ENCODE measurements at places on chromosomes 16 and 17.

DNA sequence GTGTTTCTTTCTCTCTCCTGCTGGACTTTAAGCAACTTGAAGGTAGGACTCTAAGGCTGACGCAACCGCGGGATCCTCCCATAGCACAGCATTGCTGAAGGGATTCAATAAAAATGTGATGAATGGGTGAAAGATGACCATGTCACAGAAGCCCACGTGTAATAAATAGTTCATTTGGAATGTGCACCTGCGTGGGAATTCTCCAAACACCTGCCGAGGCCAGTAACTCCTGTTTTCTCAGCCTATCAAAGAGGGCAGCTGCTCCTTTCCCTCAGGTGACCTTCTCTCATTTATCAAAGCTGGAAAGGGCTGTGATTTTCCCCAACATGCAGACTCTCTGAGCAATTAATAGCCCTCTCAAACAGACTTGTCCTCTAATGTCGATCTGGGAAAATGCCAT lies 235.7 kb downstream of the STX8 start:
- DNase-seq: no peak

DNA sequence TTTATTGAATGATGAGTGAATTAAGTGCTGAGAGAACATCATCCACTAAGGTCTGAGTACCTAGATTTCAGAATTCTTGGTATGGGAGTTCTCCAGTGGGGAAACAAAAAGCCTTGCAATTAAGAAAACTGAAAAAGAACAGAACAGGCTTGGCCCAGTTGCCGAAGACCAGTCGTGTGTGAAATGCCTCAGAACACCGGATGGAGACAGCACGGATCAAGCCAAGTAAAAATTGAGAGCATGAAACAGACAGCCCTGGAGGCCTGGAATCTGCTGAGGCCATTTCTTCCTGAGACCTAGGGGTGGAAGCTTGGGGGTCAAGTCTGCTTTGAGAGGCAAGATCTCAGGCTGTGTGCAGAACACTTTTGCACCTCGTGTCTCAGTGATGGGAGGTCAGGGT lies 43.3 kb downstream of the GRIN2A start:
- DNase-seq: no peak

DNA sequence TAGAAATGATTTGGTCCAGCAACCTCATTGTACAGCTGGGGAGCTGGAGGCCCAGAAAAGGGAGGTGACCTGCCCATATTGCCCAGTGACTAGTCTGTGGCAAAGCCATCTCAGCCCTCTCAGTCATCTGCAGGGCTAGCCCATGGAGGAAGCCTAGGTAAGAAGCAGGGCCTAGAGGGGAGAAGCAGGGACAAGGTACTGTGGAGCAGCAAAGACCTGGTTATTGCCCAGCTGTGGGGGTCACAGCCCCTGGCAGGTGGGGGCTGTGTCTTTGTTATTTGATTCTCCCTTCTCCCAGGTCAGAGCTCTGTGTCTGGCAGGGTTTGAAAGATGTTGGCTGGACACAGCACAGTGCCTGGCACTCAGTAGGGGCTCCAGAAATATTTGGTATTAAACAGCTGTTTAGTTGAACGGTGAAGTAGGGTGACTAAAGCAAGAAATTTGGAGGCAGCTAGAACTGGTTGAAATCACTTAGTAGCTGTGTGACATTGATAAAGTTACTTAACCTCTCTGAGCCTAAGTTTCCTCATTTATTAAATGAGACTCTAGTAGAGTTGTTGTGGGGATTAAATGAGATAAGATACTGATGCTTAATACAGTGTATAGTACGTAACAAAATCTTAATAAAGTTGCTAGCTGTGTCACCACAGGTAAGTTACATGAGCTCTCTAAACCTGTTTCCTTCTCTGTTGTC lies 17.3 kb downstream of the CCR7 start:
- no peak for DNase-seq

GRCh38 chr16:497258-497657 lies 30.3 kb upstream of the CAPN15 start:
- no peak for DNase-seq

DNA sequence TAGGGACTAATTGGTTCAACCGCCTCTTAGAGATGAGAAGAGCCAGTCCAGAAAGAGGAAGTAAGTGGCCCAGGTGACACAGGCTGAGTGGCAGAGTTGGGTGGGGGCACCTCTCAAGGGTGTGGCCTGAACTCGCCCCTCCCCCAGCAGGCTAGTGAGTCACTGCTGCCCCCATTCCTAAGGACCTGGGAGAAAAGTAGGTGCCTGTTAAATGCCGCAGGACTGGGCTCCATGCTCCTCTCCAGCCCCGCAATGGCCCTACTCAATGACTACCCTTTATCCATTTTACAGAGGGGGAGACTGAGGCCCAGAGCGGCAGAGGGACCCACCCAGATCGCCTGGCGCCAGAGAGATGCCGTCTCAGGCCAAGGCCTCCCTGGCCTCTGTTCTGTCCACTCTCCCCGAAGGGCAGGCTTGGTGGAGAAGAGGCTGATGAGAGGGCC lies 8.1 kb downstream of the TMEM235 start:
- no peak for DNase-seq

DNA sequence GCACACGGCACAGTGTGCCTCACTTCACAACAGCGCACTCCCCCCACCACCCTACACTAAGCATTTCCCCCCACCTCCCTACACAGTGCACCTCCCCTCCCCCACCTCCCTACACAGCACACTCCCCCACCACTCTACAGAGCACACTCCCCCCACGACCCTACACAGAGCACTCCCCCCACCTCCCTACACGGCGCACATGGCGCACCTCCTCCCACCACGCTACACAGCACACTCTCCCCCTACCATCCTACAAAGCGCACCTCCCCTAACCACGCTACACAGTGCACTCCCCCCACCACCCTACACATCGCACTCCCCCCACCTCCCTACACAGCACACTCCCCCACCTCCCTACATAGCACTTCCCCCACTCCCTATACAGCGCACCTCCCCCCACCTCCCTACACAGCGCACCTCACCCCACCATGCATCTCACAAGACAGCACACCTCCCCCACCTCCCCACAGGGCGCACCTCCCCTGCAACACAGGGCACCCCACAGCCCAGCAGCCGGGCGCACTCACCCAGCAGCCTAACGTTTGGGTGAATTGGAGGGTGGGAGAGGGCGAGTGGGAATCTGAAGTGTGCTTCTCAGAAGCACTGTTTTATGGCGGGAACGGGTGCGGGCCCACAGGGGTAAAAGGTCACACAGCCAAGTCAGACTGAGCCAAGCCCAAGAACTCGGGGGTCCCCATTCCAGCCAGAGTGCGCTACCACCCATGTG lies 10.3 kb downstream of the KNOP1 start:
- no peak for DNase-seq

- no peak for DNase-seq
Observed at GRCh38 chr16:11611871-11612664, 25.3 kb upstream of the LITAF start.

DNA sequence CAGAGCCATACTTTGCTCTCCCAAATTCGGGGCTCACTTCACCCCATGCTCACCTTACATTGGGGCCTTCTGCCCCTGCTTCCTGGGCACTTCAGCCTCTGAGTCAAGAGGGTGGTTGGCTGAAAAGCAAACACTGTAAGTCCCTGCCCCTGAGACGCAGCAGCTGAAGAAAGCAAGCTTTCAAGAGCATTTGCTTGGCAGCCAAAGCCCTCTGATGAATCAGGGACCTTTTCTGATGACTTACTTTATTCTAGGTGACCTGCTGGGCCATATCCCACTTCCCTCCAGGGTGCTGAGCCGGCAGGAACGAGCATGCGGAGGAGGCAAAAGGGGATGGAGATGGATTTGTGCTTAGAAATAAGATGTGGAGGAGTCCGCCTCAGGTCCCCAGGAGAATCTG lies 147.0 kb upstream of the TNRC6C start:
- DNase-seq: no peak

Measured in hippocampal formation (tissue), 2 donors.